ENCODE measurements at places on chromosomes 6 and 20.

DNA sequence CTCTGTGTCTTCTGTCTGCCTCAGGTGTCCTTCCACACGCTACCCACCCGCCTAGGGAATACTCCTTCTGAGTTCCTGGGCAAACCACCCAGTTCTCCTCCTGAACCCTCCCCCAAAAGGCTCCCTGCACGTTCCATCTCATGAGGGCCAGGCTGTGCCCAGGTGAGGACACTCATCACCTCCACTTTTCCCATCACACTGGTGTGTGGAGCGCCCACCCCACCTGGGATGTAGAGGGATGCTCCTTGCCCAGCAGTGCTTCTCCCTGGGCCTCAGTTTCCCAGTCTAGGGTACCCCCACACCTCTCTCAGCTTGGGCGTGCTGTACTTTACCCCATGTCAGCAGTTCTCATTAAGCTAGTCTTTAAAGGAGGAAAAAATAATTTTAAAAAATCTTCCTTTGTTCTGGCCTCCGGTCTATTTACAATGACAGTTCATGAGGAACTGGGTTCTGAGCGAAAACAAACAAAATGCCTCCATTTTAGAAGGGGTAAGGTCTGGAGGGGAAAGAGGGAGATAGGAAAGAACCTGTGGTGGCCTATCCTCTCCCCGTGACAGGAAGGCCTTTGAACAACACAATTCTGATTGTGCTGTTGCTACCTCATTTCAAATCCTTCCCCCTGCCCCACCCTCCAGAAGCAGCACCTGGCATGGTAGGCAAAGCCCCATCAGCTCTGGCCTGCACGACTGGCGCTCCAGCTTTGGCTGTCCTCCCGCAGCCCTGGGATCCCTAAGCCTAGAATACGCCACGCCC lies 1.7 kb upstream of the C20orf203 start:
- DNase-seq = peak; percentile 83

- no peak for DNase-seq
These were observed 91.9 kb upstream of the SIRPA start for GRCh38 chr20:1803061-1803931.

- DNase-seq = no peak
These were observed 5.2 kb upstream of the SLC22A7 start for GRCh38 chr6:43292763-43293318.

DNA sequence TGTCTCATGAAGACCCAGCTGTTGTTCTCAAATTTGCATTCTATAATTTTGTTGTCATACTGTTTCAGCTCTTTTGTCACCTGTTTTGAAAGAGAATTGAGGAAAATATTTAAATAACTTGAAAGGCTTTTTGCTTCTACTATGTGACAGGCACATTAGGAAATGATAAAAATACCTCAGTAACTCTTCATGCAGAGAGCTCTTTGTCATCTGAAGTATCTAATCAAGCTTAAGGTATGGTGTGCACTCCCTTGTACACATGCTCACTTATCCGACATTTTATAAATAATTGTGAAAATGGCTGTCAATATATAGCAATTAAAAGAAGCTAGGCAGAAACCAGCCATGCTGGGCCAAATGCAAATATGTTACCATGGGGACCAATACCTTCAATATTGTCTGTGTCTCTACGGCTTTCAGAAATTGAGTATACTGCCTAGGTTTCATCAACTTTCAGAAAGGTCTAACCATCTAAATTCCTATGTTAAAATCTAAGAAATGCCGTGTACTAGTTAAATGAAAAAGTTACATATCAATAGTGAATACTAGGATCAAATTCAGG lies 349.0 kb downstream of the RNGTT start:
- DNase-seq = no peak

DNA sequence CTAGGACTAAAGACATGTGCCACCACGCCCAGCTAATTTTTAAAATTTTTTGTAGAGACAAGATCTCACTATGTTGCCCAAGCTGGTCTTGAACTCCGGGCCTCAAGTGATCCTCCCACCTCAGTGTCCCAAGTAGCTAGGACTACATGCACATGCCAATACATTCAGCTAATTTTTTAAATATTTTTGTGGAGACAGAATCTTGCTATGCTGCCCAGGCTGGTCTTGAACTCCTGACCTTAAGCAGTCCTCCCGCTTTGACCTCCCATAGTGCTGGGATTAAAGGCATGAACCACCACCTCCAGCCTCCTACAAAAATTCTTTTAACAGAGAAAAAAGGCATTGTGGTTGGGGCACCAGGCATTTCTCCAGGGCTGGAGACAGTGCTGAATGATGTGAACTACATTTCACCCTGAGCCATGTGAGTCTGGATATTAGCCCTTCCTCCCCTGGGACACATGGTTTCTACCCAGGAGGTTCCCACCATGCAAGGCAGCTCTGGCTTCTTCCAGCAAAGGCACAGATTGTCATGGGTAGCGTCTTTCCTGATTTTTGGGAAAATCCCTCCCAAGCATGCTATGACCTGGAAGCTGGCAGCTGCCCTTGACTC lies 36.3 kb upstream of the CMTR1 start:
- no peak for DNase-seq

- DNase-seq = no peak
These were observed 37.6 kb upstream of the AVP start for GRCh38 chr20:3121955-3122610.

DNA sequence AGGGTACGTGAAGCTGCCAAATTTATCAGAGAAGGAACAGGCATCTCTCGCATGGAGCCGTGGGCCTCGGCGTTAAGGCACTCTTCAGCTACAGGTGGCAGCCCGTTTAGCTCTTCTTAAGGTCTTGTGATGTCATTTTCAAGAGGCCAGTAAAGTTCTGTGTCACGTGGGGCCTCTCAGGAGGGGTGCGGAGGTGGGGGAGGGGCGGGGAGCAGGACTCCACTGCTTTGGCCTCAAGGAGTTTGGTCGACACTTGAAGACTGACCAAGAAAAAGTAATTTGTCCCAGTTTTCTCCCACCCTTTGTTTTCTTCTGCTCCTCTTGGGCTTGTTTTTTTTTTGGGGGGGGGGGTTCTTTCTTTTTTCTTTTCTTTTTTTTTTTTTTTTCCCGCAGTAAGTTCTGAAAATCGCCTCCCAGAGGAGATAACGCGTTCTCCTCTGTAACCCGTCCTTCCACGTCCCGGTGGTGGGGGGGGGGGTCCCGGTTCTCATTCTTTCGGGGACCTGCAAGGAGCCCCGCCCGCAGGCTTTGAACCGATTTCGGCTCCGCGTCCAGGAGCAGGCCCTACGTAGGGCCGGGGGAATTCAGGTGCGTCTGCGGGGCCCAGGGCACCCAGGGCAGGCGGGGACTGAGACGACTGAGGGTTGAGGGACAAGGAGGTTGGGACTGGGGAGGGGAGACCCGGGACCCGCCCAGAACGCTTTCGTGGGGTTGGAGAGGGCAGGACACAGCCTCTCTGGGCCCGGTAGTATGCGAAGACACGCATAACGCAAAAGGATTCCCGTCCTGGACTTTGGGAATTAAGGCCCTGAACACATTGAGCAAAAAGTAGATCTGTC lies 26.0 kb downstream of the GPX6 start:
- DNase-seq = no peak

DNA sequence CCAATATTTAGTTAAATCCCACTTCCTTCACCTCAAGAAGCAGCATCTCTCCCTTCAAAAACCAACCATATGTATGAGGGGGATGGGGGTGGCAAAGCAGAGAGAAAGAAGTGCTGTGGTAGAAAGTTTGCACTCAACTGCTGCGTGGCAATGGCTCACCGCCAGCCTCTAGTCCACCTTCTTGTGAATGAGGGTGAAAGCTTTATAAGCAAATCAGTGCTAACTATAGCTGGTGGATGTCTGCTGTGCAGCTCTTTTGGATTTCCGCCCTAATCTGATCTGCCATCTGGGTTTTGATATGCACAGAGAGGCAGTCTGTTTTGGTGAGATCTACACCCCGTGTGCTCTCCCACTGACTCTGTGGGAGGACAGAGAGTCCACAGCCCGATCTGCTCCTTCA lies 281.2 kb upstream of the SUPT3H start:
- no peak for DNase-seq

DNA sequence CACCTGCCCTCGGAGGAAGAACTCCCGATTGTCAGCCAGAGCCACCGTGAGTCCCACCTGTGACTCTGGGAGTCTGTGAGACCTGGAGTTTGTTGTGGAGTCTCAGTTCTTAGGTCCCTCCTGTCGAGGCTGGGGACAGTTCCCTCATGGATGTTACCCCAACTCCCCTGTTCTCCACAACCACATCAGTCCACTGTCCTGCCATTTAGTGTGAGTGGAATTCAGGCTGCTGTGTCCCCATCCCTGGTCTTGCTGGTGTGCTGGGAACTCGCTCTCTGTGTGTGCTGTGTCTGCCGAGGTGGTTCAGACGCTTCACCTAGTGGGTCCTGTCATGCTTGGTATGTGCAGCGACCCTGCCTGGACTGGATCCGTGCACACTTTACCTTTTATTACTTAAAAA lies 163.2 kb downstream of the DTNBP1 start:
- DNase-seq = no peak

DNA sequence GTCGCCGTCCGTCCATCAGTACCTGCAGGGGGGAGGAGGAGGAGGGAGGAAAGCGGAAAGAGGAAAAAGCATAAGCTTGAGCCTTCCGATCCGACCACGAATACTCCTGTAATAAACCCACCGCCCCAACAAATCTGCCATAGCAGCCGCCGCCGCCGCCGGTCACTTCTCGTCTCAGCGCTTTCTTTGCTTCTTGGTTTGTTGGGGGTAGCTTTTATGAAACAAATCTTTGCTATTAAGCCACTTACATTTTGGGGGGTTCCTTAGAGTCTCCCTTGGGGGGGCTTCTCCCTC lies 277 bp downstream of the ADGRB3 start:
- DNase-seq = no peak

DNA sequence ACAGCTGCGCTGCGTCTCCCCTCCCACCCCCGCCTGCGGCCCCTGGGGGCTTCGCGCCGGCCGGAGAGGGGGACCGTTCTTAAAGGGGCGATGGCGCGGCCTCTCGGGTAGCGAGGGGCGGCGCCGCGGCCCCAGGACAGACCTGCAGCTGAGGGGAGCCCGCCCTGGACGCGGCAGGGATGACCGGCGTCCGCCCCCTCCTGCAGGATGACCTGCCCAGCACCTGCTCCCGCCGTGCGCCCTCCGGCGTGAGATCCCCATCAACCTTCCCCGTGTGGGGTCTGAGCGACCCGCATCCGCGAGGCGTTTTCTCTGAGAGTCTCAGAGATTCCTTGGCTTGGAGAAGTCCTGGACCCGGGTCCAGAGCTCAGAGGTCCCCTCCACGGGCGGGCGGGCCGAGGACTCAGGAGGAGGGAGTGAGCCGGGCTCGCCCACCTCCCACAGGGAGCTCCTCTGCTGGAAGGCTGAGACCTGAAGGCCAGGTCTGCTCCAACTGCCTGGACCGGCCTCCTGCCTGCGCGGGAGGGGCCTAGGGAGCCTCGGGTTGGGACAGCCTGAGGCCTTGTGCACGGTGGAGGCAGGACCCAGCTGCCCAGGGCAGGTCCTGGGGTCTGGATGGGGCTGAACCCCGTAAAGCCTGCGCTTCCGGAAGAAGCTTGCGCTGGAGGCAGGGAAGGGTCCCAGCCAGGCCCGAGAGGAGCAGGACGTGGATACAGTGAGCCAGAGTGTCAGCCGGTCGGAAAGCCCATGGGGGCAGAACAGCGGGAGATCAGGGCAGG lies 532 bp upstream of the NKAIN4 start:
- DNase-seq = no peak

- no peak for DNase-seq
These were observed 191.0 kb downstream of the BACH2 start for GRCh38 chr6:90105506-90106170.

GRCh38 chr20:50746138-50746940 lies 15.0 kb downstream of the PARD6B start:
- DNase-seq = no peak

GRCh38 chr6:119324718-119325117 lies 24.8 kb downstream of the MAN1A1 start:
- DNase-seq = no peak

DNA sequence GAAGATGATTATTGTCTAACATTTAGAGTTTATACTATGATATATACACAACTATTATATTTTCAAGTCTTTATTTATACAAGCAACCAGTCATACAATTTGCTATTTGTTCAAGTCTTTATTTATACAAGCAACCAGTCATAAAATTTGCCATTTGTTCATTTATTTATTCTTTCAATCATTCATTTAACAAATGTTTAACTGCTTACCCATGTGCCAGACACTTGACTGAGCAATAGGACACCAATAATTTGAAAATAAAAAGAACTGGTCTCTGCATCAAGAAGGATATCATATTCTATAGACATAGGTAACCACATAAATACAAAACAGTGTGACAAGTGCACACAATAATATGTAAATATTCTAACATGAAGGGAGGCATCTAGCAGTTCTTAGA lies 20.3 kb downstream of the GRIK2 start:
- DNase-seq = no peak

GRCh38 chr6:21005816-21006570 lies 471.7 kb downstream of the CDKAL1 start:
- DNase-seq = no peak

GRCh38 chr6:133961831-133962230 lies 8.8 kb downstream of the TBPL1 start:
- no peak for DNase-seq

DNA sequence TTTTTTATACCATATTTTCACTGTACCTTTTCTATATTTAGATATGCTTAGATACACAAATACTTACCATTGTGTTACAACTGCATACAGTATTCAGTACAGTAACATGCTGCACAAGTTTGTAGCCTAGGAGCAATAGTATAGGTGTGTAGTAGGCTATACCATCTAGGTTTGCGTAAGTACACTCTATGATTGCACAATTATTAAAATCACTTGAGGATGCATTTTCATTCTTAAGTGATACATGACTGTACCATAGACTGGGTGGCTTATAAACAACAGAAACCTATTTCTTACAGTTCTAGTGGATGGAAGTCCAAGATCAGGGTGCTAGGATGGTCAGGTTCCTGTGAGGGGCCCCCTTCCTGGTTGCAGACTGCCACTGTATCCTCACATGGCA lies 234.1 kb downstream of the SLC35F1 start:
- DNase-seq = no peak

DNA sequence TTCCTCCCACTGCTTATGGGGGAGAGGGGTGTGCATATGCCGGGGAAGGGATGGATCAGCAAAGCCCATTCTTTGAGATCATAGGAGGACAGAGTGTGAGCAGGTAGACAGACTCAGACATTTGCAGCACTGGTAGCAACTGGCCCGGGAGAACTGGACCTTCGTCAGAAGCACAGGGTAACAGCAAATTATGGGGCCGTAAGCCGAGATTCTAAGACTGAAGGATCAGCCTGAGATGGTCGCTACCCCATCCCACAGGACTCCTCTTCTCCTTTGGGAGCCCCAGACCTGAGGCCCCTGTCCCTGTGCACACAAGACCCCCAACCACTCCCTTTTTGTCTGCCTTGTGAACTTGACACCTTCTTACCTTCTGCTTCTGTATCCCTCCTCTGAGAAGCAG lies 106.5 kb downstream of the TOX2 start:
- no peak for DNase-seq

DNA sequence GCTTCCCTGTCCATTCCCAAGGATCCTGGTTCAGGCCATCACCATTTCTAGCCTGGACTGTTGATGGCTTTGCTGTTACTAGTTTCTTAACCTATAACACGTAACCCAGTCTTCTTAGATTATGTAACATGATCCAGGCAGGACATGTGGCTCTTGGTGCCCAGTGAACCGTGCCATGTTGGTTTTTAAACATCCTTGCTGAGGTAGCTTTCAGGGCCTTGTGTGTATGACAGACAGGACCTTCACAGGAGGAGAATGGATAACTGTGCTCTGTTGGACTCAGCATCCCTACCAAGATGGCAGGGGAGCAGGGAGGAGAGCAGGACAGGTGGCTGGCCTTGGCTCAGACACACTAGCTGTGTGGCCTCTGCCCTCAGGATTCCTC lies 46.8 kb downstream of the PANK2 start:
- no peak for DNase-seq
